ENCODE measurements at places on chromosomes 5 and 9. TPM values are rescaled to one million over a fixed set of nuclear protein-coding genes. Genes with fewer than 3 reads are reported as not detected.

The SCGB3A2 gene
- total RNA-seq: not detected

The CYSRT1 gene
- 0.14 TPM for total RNA-seq

The SUSD1 gene
- total RNA-seq: 23.2 TPM

The PCDHGA8 gene
- 3.3 TPM for total RNA-seq

The FGF1 gene
- 0.44 TPM for total RNA-seq

The PPIC gene
- 37.0 TPM for total RNA-seq

The CFAP157 gene
- total RNA-seq: not detected

The IRX1 gene
- not detected for total RNA-seq

The NUTM2F gene
- total RNA-seq: not detected

The PCSK5 gene
- total RNA-seq: 1.8 TPM

The ZFP2 gene
- total RNA-seq: under 0.01 TPM

The LRRC19 gene
- total RNA-seq: not detected

The GNPDA1 gene
- total RNA-seq: 39.4 TPM

The GMCL2 gene
- total RNA-seq: not detected

The STPG3 gene
- total RNA-seq: not detected

The LPAR1 gene
- 145 TPM for total RNA-seq

The CCNO gene
- total RNA-seq: 0.14 TPM

The HTR1A gene
- total RNA-seq: not detected

The MTREX gene
- 99.9 TPM for total RNA-seq

The MSH3 gene
- 11.6 TPM for total RNA-seq

The SLC6A3 gene
- total RNA-seq: not detected

The NTRK2 gene
- total RNA-seq: 0.14 TPM

The CDHR2 gene
- total RNA-seq: not detected

The JAKMIP2 gene
- total RNA-seq: 0.22 TPM

The DMRT2 gene
- total RNA-seq: not detected

The PCDHAC1 gene
- not detected for total RNA-seq

The SLC6A7 gene
- under 0.01 TPM for total RNA-seq

The NEUROG1 gene
- not detected for total RNA-seq

The LIFR gene
- total RNA-seq: 105 TPM

The LYRM7 gene
- 7.3 TPM for total RNA-seq

The CER1 gene
- total RNA-seq: not detected

The SCGB3A1 gene
- not detected for total RNA-seq

The CACFD1 gene
- 6.4 TPM for total RNA-seq

The HBEGF gene
- total RNA-seq: 47.5 TPM

The HRH2 gene
- 0.14 TPM for total RNA-seq

The CCDC183 gene
- 0.22 TPM for total RNA-seq

The PTRH1 gene
- total RNA-seq: 21.2 TPM

The FCN2 gene
- not detected for total RNA-seq

The SNCB gene
- total RNA-seq: 0.14 TPM

The TMC1 gene
- 0.86 TPM for total RNA-seq

The ADAMTS6 gene
- total RNA-seq: 141 TPM
